Fibroblast of skin of abdomen (primary cell): ENCODE measurements at places on chromosomes 11 and 22.
A peak's percentile ranks its signal among the peaks of the same experiment; 100 is the strongest.

- peak; percentile 11 for DNase-seq
Measured at GRCh38 chr22:22720201-22720723, 75.8 kb downstream of the GGTLC2 start.

DNA sequence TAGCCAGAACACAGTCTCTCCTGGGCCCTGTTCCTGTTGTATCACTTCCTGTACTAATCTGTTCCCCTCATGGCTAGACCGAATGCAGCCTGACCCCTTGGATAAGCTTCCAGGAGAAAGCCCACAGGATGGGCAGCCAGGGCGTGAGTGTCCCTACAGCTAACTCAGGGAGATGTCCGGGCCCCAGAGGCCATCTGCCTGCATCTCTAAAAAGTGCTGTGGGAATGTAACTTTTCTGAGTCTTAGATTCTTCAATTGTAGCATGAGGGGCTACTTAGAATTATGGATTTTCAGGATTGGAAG lies 7.7 kb upstream of the MALAT1 start:
- no peak for DNase-seq

- no peak for DNase-seq
Measured at GRCh38 chr11:72418834-72419560, 15.3 kb downstream of the CLPB start.

DNA sequence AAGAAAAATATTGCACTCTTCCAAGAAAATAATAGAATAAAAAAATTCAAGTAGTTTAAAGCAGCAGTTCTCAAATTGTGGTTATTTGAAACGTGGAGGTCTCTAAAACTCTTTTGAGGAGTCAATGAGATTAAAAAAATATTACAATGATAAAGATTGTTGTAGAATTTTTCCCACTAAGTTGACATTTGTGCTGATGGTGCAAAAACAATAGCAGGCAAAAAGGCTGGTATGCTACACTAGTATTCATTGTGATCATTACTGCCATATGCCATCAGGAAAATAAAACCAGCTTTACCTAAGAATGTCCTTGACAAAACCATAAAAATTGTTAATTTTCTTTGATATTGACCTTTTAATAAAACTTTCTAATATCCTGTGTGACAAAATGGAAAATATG lies 505.2 kb upstream of the ANO5 start:
- no peak for DNase-seq

DNA sequence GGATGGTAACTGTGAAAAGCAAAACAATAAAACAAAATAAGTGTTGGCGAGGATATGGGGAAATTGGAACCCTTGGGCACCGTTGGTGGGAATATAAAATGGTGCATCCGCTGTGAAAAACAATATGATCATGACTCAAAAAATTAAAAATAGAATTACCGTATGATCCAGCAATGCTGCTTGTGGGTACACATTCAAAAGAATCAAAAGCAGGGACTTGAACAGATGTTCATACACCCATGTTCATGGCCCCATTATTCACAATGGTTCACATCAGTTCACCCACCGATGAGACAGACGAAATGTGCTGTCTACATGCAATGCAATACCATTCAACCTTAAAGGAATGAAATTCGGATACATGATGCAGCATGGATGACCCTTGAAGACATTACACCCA lies 1.2 kb upstream of the DERL3 start:
- DNase-seq, result no peak
